ENCODE measurements at places on chromosomes 3 and 15.

- no peak for DNase-seq
Observed at GRCh38 chr15:99016680-99017321, 9.2 kb upstream of the PGPEP1L start.

DNA sequence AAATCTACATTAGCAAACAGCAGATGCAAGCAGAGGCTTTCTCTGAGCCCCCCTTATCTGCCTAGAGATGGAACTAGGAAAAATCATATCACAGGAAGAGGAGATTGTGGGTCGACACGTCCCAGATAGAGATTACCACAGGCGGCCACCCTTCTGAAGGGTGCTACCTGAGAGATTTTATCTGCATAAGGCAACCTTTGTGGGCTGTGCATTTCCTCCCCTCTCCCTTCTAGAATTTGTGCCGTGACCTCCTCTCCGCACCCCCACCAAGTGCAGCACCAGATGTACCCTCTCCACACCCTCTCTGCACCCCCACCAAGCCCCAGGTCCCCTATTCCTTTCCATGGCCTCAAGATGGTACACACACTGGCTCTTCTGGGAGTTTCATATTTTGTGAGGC lies 27.4 kb downstream of the METTL6 start:
- no peak for DNase-seq

DNA sequence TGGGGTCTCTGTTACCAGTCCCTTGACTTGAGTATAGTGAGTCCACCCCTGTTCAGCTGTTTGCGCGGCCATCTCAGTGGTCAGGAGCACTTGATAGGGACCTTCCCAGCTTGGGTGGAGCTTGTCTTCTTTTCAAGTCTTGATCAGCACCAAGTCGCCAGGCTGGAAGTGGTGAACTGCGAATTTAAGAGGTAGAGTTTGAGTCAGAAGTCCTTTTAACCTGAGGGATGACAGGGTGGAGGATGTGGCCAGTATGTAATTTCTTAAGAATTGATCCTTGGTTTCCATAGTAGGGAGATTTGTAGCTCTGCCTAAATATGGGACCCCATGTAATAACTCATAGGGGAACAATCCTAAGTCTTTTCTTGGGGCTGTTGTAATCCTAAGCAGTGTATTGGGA lies 86.3 kb upstream of the XCR1 start:
- no peak for DNase-seq

- no peak for DNase-seq
Observed at GRCh38 chr3:52752045-52752660, 18.6 kb downstream of the NEK4 start.

DNA sequence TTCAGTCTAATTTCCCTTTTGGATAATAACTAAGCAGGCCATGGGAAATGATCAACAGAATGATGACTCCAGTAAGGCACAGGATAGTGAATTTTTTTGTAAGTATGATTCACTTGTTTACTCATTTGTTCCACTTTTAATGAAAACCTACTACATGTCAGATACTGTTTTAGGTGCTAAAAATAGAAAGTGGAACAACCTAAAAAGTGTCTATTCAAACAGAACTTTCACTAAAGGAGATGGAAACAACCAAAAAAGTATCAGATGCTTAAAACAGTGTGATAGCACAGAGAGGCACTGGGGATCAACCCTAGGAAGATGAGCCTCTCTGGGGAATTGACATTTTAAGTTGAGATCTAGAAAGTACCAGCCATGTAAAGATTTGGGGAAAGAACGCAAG lies 11.1 kb downstream of the RYK start:
- no peak for DNase-seq

DNA sequence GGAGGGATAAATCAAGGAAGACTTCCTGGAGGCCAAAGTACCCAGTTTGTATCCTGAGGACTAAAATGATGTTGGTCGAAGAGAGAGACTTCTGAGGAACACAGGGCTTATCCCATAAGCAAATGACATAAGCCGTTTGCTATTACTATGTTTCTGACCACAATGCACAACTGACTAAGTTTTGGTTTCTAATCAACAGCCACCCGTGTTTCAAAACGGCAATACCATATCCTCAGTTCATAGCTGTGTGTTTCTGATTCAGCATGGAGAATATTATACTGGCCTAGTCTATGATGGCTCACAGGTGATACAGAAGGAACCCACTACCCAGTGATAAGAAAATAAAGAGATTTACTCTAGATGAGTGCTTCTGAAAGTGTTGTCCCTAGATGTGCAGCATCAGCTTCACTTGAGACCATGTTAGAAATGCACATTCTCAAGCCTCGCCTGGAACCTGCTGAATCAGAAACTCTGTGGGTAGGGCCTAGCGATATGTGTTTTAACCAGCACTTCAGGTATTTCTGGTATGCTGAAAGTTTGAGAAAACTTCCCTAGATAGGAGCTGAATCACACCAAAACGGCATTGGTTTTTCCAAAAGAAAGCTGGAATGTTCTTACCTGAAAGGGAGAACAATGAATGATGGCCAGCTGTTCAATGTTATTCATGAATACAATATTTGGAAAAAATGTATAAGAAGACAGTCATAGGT lies 639.7 kb upstream of the NR2F2 start:
- DNase-seq: no peak

DNA sequence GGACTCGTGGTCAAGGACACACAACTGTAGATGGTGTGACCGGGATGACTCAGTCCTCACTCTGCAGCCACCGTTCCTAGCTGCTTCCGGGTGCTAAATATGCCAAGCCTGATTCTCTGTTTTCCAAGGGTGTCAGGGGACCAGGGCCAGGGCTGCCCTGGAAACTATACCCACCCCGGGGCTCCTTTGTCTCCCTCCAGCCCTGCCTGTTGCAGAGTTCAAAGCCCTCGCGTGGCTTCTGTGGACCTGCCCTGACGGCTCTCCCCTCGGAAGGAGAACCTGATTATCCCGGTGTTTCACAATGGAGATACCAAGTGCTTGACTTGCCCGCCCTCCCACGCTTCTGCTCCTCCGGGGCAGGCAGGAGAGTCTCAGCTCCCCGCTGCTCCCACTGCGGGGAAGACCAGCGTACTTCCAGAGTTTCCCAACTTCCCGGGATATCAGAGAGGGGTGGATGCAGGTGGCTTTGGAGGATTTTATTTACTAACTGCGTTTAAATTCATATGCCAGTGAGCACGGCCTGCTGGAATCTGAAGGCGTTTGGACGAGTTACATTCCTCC lies 125.0 kb downstream of the ASB7 start:
- no peak for DNase-seq

- DNase-seq: no peak
Observed at GRCh38 chr15:96247621-96248305, 82.7 kb upstream of the NR2F2 start.

DNA sequence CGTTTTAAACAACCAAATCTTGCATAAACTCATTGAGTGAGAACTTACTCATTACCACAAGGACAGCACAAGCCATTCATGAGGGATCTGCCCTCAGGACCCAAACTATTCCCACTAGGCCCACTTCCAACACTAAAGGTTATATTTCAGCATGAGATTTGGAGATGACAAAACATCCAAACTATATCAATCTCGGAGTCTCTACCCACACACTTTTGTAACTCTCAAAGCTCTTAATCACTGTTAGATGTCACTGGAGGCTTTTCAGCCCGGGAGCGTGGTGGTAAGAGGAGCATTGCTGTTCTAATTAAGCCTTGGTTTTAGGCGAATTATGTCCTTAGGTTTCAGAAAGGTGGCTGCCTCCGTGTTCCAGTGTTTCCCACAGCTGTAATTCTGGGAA lies 86.3 kb downstream of the CNTN6 start:
- DNase-seq: no peak

GRCh38 chr3:156725682-156726081 lies 51.3 kb downstream of the TIPARP start:
- DNase-seq: no peak

- no peak for DNase-seq
Observed at GRCh38 chr15:64017591-64018163, 28.6 kb downstream of the DAPK2 start.

- no peak for DNase-seq
Observed at GRCh38 chr15:68464448-68465090, 32.6 kb upstream of the ITGA11 start.

GRCh38 chr15:100580414-100580813 lies 21.6 kb downstream of the LINS1 start:
- no peak for DNase-seq

DNA sequence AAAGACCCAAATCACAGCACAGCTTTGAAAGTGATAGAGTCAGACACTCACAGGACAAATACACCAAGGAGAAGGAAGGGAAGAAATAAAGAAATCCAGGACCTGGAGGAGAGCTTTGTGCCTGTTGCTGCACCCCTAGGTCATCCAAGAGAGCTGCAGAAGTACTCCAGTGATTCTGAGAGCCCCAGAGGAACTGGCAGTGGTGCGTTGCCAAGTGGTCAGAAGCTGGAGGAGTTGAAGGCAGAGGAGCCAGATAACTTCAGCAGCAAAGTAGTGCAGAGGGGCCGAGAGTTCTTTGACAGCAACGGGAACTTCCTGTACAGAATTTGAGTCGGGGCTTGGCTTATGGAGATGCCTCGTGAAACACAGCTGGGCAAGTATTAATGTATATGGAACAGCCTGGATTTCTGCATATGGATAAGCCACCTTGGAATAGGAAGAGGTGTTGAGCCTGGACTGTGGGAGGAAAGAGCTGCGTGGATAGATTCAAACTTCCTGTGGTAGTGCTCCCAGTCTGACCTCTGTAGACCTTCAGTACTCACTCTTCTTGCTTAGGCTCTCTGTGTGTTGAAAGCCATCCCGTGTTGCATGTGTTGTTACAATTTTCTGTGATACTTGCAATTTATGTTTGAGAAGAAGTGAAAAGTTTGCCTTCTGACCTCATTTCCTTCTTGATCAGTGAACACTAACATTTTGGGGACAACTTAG lies 6.1 kb downstream of the NGRN start:
- DNase-seq: no peak

- DNase-seq: no peak
Observed at GRCh38 chr15:95989392-95989791, 341.1 kb upstream of the NR2F2 start.

GRCh38 chr3:113829576-113830354 lies 8.8 kb upstream of the GRAMD1C start:
- DNase-seq: no peak

GRCh38 chr3:18092726-18093125 lies 332.4 kb downstream of the SATB1 start:
- no peak for DNase-seq

GRCh38 chr3:190718671-190719070 lies 143.8 kb downstream of the GMNC start:
- no peak for DNase-seq

GRCh38 chr3:175486255-175486654 lies 627.1 kb downstream of the NAALADL2 start:
- no peak for DNase-seq

GRCh38 chr3:123818324-123818920 lies 65.7 kb downstream of the MYLK start:
- DNase-seq: no peak

- DNase-seq: no peak
Observed at GRCh38 chr3:78976200-78976599, 791.6 kb downstream of the ROBO1 start.

GRCh38 chr15:61172325-61172724 lies 56.8 kb downstream of the RORA start:
- DNase-seq: no peak

- DNase-seq: no peak
Observed at GRCh38 chr15:67571648-67572415, 29.3 kb downstream of the MAP2K5 start.

DNA sequence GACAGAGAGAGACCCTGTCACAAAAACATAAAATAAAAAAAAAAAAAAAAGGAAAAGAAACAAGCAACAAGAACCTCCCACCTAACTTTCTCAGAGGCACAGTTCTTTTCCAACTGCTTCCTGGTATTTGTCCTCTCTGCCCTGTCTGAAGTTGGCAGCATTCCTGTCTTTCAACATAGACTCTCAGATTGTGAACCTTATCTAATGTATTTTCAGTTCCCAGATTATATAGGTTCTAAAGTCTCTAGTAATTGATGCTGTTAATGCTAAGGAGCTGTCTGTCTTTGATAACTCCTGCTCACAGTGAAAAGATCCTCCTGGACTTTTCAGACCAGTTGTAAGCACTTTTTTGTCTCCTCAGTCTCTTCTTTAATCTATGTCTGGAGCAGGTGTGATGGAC lies 199.5 kb upstream of the P2RY1 start:
- no peak for DNase-seq

- no peak for DNase-seq
Observed at GRCh38 chr15:85091990-85092389, 110.3 kb downstream of the PDE8A start.

- DNase-seq: no peak
Observed at GRCh38 chr3:14516738-14517345, 23.3 kb downstream of the GRIP2 start.

GRCh38 chr15:51077221-51078153 lies 17.2 kb downstream of the TNFAIP8L3 start:
- DNase-seq: peak; percentile 58

- no peak for DNase-seq
Observed at GRCh38 chr15:70704166-70704565, 59.2 kb downstream of the UACA start.

GRCh38 chr3:104392327-104392726 lies 974.4 kb upstream of the ALCAM start:
- DNase-seq: no peak

DNA sequence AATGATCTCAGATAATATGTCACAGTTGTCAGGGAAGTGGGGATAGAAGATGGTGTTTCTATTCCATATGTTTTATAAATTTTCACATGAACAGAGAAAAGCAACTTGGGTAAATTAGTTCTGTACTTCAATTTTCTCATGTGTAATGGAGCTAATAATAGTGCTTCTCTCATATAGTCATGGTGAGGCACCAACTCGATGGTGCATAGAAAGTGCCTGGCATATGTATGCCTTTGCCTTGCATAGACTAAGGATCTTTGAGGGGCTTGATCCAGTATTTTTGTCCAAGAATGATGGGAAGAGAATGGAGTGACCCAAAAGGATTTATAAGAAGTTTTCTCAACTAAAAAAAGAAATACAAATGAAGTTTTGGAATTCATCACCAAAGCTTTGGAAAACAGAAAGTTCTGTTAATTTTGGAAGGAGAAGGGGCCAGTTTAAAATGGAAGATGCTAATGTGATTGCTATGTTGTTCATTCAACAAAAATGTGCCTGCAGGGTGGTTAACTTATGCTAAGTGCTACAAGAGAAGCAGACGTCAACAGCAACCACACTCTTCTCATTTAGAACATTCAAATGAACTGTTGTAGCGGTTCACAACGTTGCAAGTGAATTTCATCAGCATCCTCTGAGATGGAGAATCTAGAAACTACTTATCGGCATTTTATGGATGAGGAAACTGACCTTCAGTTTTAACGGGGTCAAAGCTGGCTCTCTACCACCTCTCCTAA lies 86.1 kb downstream of the RTP4 start:
- no peak for DNase-seq

- DNase-seq: no peak
Observed at GRCh38 chr3:143090976-143091837, 28.4 kb upstream of the CHST2 start.

GRCh38 chr3:27221264-27221932 lies 147.8 kb downstream of the NEK10 start:
- DNase-seq: no peak

- DNase-seq: no peak
Observed at GRCh38 chr15:53470743-53471142, 288.7 kb downstream of the WDR72 start.

GRCh38 chr15:96218623-96219455 lies 111.7 kb upstream of the NR2F2 start:
- no peak for DNase-seq

- DNase-seq: no peak
Observed at GRCh38 chr3:188503647-188504046, 349.7 kb downstream of the LPP start.

GRCh38 chr3:72896996-72897757 lies 9.3 kb downstream of the GXYLT2 start:
- no peak for DNase-seq

Data from iPS DF 6.9 (cell line).